ENCODE measurements at places on chromosomes 2 and 18. TPM values are rescaled to one million over a fixed set of nuclear protein-coding genes. Genes with fewer than 3 reads are reported as not detected.

The LHCGR gene
- total RNA-seq = 0.11 TPM

- DNase-seq = no peak
Observed at GRCh38 chr2:73091164-73091563, 19.7 kb upstream of the SFXN5 start.

The FRZB gene
- 1.3 TPM for total RNA-seq

The SLC19A3 gene
- 4.5 TPM for total RNA-seq

DNA sequence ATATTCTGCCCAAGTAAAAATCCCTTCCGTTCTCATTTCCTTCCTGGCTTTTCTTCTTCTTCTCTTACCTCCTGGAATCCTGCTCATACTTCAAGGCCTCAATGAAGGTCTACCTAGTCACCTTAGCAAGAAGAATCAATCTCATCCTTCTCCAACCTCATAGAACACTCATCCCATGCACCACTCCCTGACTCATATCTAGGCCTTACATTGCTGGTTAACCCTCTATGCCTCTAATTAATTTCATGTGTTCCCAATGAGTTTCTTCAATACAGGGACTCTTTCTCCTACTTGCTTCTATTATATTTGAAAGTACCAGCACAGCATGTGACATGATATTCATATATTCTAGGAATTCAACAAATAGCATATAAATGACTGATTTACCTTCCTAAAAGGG, 63.0 kb downstream of the BCL11A start:
- DNase-seq = no peak

The ITGB6 gene
- total RNA-seq = 5.0 TPM

GRCh38 chr2:86335865-86336674, 1.4 kb downstream of the REEP1 start:
- no peak for DNase-seq

The RGPD3 gene
- 0.16 TPM for total RNA-seq

DNA sequence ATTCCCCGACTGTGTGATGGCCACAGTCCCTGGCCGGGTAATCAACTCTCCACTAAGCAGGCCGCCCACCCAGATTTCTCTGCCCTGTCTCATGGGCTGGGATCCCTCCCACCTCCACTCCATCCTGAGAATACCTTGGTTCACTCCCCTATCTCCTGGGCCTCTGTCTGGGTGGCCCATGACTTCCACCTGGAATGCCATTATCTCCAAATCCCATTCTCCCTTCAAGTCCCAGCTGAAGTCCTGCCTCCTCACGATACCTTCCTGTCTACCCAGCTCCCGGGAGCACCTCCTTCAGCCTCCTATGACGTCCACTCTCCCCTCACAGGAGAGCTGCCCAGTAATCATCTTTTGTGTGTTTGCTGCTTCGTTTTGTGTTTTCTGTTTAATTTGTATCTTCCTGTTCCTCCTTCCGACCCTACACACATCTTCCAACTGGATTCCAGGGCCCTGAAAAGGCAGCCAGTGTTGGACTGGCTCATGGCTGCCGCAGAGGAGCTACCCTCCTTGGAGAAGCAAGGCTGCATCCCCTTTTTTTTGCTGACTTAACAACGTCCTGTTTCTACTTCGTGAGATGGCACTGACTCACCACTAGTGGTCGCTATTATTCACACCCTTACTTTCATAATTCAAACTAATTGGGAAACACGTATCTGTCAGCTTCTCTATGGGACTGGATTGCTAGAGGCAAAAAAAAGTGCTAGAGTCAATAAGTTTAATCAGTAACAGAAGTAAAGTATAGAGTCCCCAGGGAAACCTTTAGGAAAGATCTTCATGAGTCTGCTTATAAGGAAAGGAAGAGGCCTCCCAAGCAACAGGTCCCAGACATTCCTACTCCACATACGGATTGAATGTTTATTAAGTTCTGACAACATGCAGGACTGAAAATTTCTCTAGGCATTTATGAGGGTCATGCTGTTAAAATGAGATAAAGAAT, 171.9 kb upstream of the GATA6 start:
- DNase-seq = no peak
